ENCODE measurements at places on chromosomes 2 and 18. TPM values are rescaled to one million over a fixed set of nuclear protein-coding genes. Genes with fewer than 3 reads are reported as not detected.

DNA sequence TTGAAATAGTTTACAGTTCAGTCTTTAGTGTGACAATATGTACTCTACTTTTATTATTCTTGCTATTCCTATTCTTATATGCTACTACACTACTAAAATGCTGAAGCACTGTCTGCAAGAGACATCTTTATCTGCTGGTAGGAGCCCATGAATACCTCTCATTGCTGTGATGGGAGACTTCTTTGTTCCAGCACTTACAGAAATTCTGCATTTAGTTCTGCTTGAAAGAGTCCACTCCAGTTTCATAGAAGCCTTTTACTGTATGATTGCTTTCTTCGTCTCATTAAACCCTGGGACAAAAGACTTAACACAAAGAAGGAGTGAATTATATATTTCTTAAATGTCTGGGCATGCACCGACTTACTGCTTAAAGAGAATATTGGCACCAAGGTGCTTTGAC, 272.7 kb downstream of the CD226 start:
- no peaks in the 10 kb centered on the region for H3K36me3 ChIP-seq
- no peak overlapping the region for H3K27ac ChIP-seq
- no peaks in the 10 kb centered on the region for H3K4me1 ChIP-seq
- H3K4me3 ChIP-seq: no peak overlapping the region

RND3 gene
- total RNA-seq: not detected

DNA sequence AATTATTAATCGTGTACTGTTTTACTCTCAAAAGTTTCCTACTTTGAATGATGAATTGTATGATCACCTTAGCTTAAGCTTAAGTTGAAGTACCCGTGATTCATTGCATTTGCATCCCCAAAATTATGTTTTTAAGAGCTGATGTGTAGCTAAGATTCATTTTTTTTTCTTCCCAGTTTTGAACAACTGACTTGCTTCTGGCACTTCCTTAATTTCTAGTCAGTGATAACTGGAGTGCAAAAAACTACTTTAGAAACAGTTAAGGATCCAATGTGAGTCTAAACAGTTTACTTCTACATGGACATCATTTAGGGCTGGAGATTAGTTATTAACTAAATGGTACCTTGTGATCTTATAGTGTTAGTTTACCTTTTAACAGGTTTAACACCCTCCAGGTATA, 124.0 kb upstream of the CAVIN2 start:
- H3K27ac ChIP-seq: no peak overlapping the region
- no peaks in the 10 kb centered on the region for H3K4me1 ChIP-seq
- no peak for DNase-seq
- H3K27me3 ChIP-seq: no peaks in the 10 kb centered on the region
- H3K4me3 ChIP-seq: no peak overlapping the region

- H3K4me1 ChIP-seq: no peaks in the 10 kb centered on the region
- no peak overlapping the region for H3K27ac ChIP-seq
- no peak for DNase-seq
- no peak overlapping the region for H3K4me3 ChIP-seq
- no peaks in the 10 kb centered on the region for H3K27me3 ChIP-seq
These were observed 332.8 kb upstream of the MAP2 start for GRCh38 chr2:209091056-209091455.

GRCh38 chr2:191691016-191691735, 13.2 kb downstream of the NABP1 start:
- peaks cover 19% of the 10 kb centered on the region for H3K36me3 ChIP-seq
- H3K4me3 ChIP-seq: no peak overlapping the region
- no peaks in the 10 kb centered on the region for H3K27me3 ChIP-seq

SCN7A gene
- total RNA-seq: not detected

Measured in CD4-positive, alpha-beta memory T cell (primary cell).